ENCODE measurements at places on chromosomes 12 and 14.

- no peak for DNase-seq
Measured at GRCh38 chr12:82504409-82504808, 146.1 kb downstream of the METTL25 start.

DNA sequence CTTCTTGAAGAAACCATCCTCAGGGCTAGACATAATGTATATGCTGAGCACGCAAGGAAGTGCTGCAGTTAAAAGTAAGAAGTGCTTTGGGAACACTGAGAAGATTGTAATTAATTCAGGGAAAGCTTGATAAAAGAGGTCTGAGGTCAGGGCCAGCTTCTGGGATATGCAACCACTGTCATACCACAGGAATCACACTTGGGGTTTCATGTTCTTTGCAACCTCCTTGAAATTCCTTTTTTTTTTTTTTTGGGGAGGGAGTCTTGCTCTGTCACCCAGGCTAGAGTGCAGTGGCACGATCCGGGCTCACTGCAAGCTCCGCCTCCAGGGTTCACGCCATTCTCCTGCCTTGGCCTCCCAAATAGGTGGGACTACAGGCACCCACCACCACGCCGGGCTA, 6.9 kb downstream of the PAH start:
- DNase-seq = no peak

GRCh38 chr12:92272061-92272964, 126.7 kb upstream of the BTG1 start:
- no peak for DNase-seq

GRCh38 chr14:96011607-96012006, 27.6 kb upstream of the C14orf132 start:
- DNase-seq = no peak

- no peak for DNase-seq
Measured at GRCh38 chr14:87667659-87668058, 325.3 kb downstream of the GALC start.

DNA sequence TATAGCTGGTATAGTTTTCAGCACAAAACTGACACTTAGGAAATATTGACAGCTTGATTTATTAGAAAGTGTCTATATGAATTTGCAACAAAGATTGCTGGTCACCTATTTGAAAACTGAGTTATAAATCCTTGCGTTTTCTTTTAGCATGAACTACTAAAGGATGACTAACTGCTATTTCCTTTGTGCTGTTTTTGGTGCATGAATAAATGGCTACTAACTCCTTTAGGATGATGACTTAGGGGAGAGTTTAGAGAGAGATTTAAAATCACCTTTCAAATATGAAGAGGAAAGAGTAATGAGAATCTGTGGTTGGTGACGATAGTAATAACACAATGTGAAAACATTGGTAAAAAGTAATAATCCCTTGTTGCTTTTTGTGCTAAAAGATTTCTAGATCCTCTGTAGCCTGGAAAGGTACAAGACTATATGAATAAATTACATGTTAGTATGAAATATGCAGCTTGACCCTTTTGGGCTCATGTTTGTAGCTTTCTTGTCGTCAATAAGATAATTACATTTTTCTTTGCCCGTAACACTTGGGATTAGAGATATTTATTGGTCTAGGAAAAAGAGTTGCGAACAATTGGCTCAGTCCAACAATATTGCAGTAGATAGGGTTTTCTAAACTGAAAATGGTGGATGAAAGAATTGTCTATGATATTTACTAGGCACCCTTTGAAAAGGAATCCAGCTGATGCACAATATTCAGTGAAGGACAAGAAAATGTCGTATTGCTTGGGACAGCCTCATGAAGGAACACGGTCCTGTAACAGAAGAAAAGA, 453.0 kb downstream of the ADAMTS20 start:
- no peak for DNase-seq

GRCh38 chr14:20789230-20789813, 8.3 kb downstream of the RNASE6 start:
- DNase-seq = no peak

GRCh38 chr14:85444635-85445034, 85.3 kb upstream of the FLRT2 start:
- no peak for DNase-seq

- no peak for DNase-seq
Measured at GRCh38 chr12:7374423-7375144, 69.4 kb downstream of the CD163L1 start.

DNA sequence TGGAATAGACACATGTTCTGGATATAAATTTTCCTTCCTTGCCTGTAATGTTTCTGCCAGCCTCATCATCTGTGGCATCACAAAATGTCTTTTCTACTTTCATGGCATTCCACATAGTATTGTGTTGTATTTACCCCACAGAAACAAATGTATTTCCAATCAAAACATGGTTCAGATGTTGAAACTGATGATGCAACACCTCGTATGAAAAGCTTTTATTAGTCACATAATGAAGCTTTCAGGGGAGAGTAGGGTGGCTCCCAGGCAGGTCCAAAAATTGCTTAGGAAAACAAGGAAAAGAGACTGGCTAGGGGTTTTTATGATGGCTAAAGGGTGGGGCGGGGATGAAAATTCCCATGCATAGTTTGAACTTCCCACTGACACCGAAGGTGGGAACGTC, 29.1 kb upstream of the ZNF641 start:
- no peak for DNase-seq

DNA sequence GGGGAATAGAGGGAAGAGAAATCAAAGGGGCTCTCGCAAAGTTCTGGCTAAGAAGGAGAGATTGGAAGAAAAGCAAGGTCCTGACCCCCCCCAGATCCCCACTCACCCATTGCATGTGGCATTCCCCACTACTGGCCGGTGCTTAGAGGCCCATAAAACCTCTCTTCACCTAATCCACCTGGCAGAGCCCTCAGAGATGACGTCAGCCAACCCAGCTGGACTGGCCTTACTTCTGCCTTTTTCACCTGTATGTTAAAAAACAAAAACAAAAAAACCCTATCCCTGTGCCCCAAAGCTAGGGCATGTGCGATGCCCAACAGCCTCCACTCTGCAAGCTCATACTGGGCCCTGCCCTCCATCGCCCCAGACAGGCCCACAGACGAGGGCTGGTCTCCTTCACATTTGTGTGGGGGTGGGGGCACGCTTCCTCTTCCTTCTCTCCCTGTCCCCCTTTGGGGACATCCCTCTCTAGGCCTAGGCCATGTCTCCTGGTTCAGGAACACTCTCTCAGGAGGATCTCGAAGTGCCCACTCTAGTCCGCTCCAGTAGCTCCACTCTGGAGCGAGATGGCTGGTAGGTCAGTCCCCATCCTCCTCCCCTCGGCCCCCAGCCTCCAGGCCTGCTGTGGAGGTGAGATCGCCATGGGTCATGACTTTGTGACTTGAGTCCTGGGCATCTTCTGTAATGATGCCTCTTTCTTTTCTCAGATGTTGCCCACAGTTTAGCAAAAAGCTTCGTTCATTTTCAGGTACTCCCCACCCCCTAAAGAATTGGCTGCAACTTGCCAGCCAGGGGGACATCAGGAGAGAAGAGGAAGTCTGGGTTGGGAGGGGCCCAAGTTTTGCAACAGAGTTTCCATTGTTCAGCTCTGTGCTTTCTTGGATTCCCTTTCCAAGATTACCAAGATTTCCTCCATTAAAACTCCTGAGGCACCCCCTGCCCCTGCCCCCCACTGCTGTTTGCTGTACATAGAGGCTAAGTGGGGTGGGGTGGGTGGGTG, 37.0 kb downstream of the FIGNL2 start:
- DNase-seq = no peak

GRCh38 chr12:130281153-130281799, 56.4 kb upstream of the PIWIL1 start:
- no peak for DNase-seq

GRCh38 chr14:103935102-103935501, 6.8 kb downstream of the TDRD9 start:
- no peak for DNase-seq

All from T-helper 2 cell (primary cell).